ENCODE measurements at places on chromosomes 11 and 22.

- DNase-seq: no peak
These were observed 1.2 kb downstream of the KCNQ1OT1 start for GRCh38 chr11:2698386-2699184.

GRCh38 chr11:62645671-62645945 lies 805 bp downstream of the GANAB start:
- DNase-seq: no peak

- DNase-seq: no peak
These were observed 42.1 kb upstream of the MMP7 start for GRCh38 chr11:102572554-102573220.

DNA sequence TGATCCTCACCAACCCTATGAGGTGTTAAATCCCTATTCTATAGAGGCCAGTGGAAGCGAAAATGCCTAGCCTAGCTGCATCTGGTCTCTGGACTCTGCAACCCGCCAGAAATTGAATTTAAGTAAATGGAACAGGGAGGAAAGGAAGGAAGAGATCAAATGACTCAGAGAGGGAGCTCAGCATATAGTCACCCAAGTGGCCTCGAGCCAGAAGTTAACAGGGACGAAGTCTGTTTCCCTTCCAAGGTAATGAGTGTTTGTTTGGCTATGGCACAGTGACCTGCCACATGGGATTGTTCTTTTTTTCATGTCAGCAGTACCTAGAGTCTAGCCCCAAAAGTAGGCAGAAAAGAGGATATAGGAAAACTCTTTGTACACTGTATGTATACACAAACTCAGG lies 66.3 kb downstream of the PAK1 start:
- no peak for DNase-seq

All from vagina (tissue), 2 donors.